ENCODE measurements at places on chromosomes 5 and 9. TPM values are rescaled to one million over a fixed set of nuclear protein-coding genes. Genes with fewer than 3 reads are reported as not detected.

DNA sequence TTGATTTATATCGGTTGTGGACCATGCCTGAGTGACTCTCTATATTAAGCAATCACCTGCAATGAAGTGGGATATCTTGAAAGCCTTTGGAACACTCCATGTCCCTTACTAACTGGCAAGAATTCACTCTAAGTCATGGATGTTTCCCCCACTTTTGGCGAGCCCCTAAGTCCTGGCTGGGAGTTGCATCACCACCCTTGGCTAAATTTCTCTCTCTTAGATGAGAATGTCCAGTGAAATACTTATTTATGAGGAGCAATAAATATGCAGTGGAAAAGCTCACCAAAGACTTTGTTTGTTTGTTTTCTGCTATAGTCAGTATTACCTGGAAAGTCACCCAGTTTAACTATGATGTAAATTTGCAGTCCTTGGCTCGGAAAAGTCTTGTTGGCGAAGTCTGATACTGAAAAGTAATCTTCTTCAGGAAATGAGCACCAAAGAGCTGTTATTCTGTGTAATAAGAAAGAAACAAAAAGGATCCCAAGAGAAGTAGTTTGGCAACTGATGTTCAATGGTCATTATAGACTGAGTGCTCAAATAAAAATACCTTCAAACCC is 333.8 kb downstream of the DMRT2 start:
- no peak for DNase-seq

DNA sequence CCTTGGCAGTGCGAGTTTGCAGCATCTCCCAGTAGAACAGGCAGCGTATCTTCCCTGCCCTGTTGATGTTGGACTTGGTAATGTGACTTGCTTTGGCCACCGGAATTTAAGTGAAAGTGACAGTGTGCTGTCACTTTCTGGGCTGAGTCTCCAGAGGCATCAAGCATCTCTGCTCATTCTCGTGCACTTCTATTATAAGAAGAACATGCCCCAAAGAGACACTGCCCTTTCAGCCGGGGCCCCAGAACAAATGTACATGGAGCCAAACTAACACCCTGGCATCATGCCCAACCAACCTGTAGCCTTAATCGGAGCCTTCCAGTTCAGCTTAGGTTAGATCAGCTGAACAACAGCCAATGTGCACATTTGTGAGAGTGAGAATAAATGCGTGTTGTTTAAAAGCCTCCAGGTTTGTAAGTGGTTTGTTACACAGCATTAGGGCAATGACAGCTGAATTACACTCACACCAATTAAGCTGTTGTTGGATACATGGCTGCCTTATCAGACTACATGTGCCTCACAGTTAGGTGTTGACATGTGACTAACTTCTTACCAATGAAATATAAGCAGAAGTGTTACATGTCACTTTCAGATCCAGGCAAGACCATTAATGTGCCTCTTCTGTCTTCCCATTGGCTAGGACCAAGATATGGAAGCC is 22.1 kb upstream of the FRMD3 start:
- DNase-seq, result no peak

DNA sequence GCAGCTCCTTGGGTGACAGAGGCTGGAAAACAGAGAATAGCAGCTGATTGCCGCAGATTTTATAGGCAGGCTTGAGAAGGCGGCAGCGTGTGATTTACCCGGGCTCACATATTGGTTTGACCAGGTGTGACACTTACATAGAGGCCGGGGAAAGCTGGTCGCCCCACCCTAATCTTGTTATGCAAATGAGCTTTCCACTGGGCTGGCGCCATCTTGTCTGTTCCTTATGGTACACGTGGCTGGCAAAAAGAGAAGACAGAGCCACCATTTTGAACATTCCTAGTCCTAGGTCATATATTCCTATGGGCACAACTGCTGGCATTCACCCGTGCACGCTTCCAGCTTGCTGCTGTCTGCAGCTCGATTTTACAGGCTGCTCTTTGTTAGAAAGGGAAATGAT is 11.3 kb upstream of the SPZ1 start:
- DNase-seq, result no peak

DNA sequence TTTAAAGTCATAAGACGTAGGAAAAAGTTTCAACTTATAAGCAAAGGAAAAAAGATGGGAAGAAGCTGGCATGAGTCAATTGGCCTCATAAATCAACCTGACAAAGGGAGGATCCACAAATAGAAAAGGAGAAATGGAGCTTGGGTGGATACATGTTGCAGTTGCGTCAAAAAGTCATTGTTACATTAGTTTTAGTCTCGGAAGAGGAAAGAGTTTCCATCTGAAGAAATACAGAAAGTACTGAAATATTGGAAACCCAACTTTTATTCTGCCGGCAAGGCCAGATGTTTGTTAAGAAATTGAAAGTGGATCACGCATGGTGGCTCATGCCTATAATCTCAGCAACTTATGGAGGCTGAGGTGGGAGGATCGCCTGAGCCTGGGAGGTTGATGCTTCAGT is 11.3 kb upstream of the TIMD4 start:
- no peak for DNase-seq

- no peak for DNase-seq
Observed at GRCh38 chr5:143347698-143348344, 55.7 kb downstream of the NR3C1 start.

GRCh38 chr5:89827960-89828359 is 581.6 kb downstream of the CETN3 start:
- DNase-seq, result no peak

DNA sequence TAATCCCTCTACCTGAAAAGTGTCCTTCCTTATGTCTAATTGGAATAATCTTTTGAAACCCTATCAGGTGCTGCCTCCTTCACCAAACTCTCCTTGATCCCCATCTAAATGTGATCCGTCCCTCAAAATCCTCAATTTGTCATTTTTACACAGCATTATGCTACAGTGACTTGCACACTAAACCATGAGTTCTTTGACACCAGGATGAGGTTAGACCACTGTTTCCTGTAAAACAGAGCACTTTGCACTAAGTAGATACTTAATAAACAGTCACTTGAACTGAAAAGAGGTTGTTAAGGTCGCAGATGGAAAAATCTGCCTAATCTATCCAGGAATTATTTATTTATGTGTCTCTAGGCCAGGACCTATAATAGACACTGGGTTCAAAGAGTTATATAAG is 44.2 kb upstream of the TLX3 start:
- no peak for DNase-seq

DNA sequence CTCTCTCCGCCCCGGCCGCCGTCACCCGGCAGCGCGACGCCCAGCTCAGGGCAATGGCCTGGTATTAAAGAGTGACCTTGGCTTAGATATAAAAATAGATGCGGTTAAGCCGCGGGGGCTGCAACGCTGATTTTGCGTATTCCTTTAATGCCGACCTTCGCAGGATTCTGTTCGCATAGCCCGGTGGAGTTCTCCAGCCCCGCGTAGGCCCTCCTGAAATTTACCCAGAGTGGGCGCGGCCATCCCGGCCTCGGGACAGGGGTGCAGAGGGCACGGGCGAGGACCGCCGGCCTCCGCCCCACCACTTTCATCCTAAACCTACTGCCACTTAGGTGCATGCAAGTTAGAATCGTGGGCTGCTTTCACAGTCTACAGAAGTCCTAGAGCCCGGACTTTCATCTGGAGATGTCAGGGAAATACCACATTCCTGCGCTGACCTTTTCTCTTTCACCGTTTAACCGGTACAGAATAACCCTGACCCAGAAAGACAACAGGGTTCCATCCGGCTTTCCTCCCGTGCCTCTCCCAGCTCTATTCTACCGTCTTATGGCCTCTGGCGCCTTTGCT is 492 bp upstream of the FAM169A start:
- no peak for DNase-seq

DNA sequence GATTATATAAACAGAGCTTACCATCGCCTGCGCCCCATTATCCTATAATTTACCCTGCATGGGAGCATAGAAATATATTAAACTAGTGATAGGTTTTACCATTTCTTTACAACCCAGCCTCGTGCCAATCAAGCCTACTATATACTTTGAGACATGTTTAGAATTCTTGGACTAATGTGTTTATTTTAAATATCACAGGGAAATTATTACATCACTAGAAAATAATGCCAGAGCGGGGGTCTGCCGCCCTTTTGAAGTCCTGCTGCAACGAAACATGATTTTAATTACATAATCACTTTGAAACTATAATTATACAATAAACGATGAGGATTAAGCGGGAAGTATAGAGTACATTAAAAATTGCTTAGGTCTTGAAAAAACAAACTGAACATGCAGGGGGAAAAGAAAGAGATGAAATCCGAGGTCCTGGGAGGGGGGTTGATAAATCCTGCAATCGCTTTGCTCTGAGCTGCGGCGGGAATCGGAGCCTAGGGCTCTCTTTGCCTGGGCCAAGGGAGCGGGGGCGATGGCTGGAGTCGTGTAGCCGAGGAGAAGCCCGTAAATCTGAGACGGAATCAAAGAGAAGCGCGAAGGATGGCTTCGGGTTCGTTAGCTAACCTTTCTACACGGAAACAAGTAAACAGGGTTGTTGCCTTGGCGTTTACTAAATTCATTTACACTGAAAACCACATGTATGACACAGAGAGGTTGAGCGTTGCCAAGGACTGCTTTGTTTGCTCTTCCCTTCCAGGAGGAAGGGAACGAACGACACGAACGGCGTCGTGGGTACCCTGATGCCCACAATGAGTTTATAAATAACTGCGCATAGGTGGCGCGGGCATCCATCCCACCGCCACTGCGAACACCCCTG is 127.6 kb downstream of the TMEM174 start:
- DNase-seq, result no peak

DNA sequence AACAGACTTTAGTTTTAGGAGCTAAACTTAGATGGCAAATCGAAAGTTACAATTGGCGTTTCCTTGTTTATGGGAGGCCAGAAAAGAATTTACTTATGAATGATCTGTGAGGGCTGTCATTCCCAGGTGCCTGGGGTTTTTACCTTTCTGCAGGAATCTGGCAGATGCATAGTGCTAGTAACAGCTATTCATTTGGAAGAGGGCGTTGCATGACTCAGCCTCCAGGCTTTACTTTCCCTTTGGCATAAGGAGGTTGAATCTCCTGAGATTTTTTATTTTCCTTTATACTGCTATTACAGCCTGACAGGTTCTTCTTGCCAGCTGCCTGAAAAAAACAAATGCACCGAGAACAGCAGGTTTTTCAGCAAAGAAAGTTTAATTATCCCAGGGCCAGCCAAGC is 30.0 kb downstream of the CARD6 start:
- no peak for DNase-seq

GRCh38 chr5:41275813-41276512 is 62.6 kb upstream of the C6 start:
- no peak for DNase-seq

DNA sequence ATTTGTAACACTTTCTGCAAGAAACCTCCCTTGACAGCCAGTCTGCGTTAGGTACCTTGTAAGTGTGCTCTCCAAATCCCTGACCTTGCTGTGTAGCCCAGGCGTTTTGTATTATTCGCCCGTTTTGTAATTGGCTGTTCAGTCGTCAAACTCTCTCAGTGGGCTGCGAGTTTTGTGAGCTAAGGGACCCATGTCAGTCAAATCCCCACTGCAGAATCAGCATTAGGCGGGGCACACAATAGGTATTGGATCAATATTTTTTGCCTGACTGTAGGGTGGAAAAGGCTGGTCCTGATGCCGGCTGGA is 665 bp downstream of the DNAJC18 start:
- no peak for DNase-seq

- DNase-seq, result no peak
Observed at GRCh38 chr5:137696481-137696880, 39.4 kb downstream of the KLHL3 start.

DNA sequence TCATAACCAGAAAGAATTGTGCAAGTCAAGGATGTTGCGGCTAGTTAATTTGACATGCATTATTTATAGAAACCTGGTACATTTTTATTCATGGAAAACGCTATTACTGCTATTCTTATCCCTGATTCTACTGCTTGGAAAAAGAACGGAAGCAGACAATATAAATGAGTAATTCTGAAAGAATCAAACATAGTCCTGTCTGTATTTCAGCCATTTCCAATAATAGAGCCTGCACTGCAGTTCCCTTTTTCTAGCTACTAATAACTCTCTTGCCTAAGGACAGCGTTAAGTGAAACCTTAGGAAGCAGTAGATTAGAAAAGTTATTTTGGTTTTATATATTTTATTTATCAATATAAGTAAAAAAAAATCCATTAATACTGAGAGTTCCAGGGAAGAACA is 414.9 kb downstream of the CYLC2 start:
- DNase-seq, result no peak

DNA sequence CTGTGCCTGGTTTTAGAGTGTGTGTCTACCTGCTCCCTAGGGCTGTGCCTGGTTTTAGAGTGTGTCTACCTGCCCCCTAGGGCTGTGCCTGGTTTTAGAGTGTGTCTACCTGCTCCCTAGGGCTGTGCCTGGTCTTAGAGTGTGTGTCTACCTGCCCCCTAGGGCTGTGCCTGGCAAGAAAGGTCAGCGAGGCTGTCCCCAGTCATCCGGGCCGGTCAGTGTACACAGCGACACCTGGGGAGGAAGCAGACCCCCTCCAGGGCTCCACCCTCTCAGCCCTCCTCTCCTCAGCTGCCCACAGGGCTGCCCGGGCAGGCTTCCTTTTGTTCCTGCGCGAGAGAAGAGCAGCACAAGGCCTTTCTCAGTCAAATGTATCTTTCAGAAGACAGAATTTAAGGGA is 4.1 kb downstream of the NRARP start:
- DNase-seq, result no peak

GRCh38 chr5:151106043-151106442 is 25.2 kb upstream of the TNIP1 start:
- no peak for DNase-seq

GRCh38 chr5:127299678-127300077 is 9.1 kb downstream of the MEGF10 start:
- DNase-seq, result no peak

GRCh38 chr9:135937521-135938489 is 23.4 kb downstream of the UBAC1 start:
- no peak for DNase-seq

GRCh38 chr5:2276101-2276500 is 393.4 kb upstream of the IRX4 start:
- peak; percentile 24 for DNase-seq

- DNase-seq, result no peak
Observed at GRCh38 chr5:150502106-150502505, 5.8 kb upstream of the NDST1 start.

DNA sequence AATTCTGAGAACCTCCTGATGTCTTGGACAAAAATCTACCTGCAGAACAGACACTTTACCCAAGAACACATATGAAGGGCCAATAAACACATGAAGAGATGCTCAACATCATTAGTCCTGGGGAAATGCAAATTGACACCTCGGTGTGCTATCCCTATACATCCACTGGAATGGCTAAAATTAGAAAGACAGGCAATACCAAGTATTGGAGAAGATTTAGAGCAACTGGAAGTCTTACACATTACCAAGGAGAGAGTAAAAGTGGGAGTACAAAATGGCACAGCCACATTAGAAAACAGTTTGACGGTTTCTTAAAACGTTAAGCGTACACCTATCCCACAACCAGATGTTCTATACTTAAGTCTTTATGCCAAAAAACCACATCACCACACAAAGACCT is 3.3 kb upstream of the TDRD7 start:
- DNase-seq, result no peak

- no peak for DNase-seq
Observed at GRCh38 chr5:9197881-9198260, 348.0 kb downstream of the SEMA5A start.

The CCDC183 gene
- 0.29 TPM for total RNA-seq

The MARCOL gene
- not detected for total RNA-seq

The WHRN gene
- total RNA-seq, result 2.5 TPM

The WWC1 gene
- 0.97 TPM for total RNA-seq

The FBN2 gene
- 4.3 TPM for total RNA-seq

The PCDHB4 gene
- total RNA-seq, result 4.1 TPM

The TMEM267 gene
- total RNA-seq, result 13.2 TPM

The LOX gene
- total RNA-seq, result 58.6 TPM

The FAM219A gene
- 39.3 TPM for total RNA-seq

The ZNF454 gene
- total RNA-seq, result 2.3 TPM

The CYLC2 gene
- not detected for total RNA-seq

The PKD2L2 gene
- not detected for total RNA-seq

The ZNF483 gene
- total RNA-seq, result 8.8 TPM

All from posterior vena cava (tissue), 2 donors.